T-helper 1 cell (primary cell): ENCODE measurements at places on chromosomes 2 and 18.

- DNase-seq, result no peak
Measured at GRCh38 chr2:15920696-15921095, 19.7 kb upstream of the MYCN start.

- no peak for DNase-seq
Measured at GRCh38 chr18:61922435-61922834, 29.6 kb upstream of the RNF152 start.

DNA sequence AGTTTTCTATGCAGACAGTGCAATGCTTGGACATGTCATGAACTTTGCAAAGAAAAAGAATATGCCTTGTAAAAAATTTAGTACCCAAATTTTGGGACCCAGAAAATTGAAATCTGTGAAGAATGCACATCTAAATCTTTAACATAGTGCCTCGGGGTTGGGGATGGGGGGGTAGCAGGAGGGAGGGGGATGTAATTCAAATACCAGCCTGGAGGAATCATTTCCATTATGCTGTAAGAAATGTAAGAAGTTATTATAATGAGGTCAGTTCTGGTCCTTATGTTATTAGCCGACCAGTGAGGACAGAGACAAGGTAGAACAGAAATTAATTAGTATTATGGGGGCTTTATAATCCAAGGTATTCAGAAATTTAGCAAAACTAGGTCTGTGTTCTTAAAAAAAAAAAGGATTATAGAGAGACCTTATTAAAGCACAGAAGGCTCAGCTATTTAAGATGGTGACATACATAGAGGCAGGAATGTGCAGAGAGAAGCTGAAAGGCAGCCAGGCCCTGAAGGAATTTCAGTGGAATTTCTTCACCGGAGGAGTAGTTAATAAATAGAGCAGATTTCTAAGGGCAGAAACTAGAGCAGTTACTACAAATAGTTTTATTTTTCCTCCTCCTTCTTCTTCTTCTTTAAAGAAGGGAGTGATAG, 89.0 kb upstream of the RBMS1 start:
- no peak for DNase-seq

DNA sequence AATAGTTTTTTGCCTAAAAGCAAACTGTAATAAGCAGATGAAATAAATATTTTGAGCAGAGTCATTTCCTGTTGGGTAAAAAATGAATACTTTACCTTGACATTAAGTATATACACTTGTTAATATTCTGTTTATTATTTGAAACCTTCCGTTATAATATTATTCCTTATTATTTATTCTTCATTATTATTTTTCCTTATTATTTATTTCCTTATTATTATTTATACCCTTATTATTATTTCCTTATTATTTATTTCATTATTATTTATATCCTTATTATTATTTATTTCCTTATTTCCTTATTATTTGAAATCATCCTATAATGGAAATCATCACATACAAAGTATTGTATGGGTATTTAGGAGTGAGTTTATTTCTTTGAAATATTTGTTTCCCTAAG, 232.2 kb upstream of the RBBP8 start:
- no peak for DNase-seq

DNA sequence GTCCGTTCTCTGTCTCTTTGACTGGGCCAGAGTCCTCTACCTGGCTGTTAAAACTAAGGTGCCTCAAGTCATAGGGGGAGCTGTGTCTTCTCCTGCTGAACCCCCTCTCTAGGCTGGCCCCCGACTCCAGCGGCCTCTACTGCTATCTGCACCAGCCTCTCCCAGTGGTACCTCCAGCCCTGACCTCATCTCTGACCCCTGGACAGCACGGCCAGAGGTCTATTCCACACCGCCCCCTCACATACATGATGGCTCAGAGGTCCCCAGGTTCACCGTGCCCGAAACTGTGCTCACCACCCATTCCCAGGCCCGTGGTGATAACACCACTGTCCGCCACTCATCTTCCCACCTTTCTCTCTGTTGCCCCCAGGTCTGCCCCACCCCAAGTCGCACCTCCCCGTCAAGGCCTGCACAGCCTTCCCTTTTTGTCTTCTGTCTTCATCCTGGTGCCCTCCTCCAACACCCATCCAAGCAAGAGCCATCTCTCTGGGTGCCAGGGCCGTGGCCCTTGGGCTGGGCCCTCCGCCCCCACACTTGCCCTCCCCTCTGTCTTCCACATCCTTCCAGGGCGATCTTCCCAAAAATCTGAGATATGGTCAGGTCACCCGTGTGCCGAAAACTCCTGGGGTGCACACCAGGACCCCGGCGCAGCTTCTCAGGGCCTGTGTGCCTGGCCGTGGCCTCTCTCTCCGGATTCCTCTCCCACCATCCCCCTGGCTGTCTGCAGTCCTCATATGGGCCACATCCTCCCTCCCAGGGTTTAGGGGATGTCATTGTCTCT, 134.4 kb upstream of the ID2 start:
- DNase-seq, result no peak
